ENCODE measurements at places on chromosomes 12 and 14.

GRCh38 chr12:111807232-111807631, 34.8 kb upstream of the MAPKAPK5 start:
- DNase-seq = no peak

DNA sequence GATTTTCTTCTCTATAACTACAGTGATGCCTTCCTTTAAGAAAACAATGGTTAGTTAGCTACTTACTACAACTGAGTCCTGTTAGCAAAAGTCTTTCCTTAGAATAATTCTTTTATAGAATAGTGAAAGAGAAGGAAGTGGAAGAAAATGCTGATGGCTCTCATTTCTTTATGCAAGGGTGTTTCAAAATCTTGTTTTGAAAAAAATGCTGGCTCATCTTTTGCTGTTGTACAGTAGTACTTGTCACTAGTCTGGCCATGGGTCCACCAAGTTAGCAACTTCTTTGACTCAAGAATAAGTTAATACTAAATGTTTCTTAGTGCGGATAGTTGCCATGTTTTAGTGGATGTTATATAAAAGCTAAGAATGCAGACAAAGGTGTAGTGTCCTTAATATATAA, 225.4 kb downstream of the PTPRO start:
- DNase-seq = no peak

DNA sequence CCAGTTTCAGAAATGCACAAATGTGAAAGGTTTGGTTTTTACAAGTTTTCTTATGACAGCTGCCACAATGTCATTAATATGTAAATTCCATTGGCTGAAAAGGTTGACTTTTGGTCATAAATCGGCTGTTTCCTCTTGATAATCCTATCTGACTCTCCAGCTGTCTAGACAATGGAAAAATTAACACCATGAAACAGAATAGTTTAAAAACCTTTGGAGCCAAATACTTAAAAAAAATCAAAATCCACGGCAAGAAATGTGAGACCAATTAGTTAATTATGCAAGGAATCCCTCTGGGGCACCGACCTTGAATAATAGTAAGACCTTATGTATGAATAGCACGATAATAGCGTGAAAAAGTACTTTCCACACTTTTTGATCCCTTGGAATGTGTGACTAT, 138.0 kb downstream of the ZNF664 start:
- no peak for DNase-seq

DNA sequence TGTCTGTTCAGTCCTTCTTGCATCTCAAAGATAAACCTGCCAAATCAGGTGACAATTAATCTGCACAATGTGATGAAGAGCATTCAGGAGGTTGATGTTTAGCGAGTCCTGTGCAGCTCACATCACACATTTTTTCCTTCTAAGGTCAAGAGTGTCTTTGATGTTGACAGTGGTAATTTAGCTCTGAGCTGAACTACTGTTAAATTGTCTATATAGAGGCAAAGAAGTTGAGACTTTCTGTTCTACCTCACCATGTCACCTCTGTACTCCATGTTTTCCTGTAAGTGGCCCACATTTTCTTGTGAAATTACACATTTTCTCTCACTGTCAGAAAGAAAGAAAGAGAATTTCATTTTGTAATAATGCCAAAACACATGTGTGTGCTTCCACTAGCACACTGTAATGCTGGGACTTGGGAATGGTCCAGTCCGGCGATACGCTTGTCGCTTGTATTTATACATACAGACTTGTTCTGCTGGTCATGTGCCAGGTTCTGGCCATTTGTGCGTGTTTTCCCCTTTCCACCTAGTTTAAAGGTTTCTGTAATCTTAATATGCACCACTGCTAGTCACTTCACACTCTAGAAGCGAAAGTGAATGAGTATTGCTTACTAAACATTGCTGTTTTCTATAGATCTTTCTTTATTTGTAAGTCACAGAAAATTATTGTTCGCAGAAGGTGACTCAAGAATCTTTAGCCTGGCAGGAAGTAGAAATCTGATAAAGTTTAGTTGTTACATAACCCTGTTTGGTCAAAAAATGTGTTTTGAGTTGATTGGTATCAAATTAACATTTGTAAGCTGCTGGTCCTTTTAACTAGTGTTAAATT, 328.9 kb downstream of the TMTC2 start:
- DNase-seq = no peak

- no peak for DNase-seq
Observed at GRCh38 chr14:87995500-87996290, 2.7 kb upstream of the GALC start.

DNA sequence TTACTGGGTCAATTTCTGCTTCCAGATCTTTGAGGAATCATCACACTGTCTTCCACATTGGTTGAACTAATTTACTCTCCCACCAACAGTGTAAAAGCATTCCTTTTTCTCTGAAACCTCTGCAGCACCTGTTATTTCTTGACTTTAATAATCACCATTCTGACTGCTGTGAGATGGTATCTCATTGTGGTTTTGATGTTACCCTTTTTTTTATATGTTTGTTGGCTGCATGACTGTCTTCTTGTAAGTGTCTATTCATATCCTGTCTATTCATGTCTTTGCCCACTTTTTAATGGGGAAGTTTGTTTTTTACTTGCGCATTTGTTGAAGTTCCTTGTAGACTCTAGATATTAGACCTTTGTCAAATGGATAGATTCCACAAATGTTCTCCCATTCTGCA, 324.9 kb downstream of the NAV3 start:
- DNase-seq = no peak

- no peak for DNase-seq
Observed at GRCh38 chr12:17204289-17205054, 598.5 kb upstream of the LMO3 start.

GRCh38 chr12:24797901-24798300, 151.0 kb downstream of the BCAT1 start:
- DNase-seq = no peak

GRCh38 chr12:93889516-93890212, 212.5 kb downstream of the CRADD start:
- no peak for DNase-seq

DNA sequence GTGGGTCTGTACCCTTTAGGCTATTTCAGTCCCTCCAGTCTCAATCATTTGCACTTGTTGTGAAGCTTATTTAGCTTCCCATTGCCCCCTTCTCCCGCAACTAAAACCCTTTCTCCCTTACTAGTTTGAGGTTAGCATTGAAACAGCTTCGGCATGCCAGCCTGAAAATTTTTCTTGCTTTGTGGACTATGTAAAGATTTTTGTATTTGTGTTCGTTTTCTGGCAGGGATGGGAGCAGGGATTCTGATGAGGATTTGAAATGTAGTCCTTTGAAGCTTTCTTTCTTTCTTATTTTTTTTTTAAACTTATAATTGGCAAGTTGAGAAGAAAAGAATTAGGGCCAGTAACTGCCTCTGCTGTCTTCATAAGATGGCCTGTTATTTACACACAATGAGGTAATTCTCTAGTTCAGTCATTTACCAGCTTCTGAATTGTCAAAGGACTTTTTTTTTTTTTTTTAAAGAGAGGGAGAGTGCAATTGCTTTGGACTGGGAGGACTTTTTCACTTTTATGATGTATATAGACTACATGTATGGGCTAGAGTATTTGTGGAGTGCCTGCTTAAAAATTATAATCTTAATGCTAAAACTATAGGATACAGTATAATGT, 29.0 kb downstream of the PALS1 start:
- DNase-seq = no peak

- DNase-seq = no peak
Observed at GRCh38 chr12:120216742-120217605, 16.1 kb upstream of the RPLP0 start.

- no peak for DNase-seq
Observed at GRCh38 chr14:103398427-103399195, 13.4 kb downstream of the MARK3 start.

GRCh38 chr12:51846911-51847642, 1.4 kb downstream of the FIGNL2 start:
- DNase-seq = peak; percentile 15

DNA sequence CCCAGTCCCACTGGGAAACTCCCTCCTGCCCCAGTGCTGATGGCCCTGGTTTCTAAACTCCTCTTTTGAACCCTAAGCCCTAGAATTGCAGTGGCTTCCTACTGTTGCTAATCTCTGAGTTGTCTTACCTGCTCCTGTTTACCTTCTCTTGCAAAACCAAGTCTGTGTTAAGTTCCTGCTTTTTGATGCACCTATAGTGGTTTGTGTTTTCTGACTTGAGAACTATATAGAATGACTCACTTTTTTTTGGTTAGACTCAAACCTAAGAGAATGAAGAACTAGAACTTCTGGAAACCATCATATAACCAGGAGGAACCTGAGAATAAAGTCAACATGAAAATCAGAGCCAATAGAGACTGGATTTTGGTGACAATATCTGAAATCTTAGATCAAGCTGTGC, 5.5 kb upstream of the GAS2L3 start:
- DNase-seq = no peak

GRCh38 chr12:42639556-42639955, 50.0 kb upstream of the PRICKLE1 start:
- no peak for DNase-seq

- DNase-seq = no peak
Observed at GRCh38 chr12:2295941-2296461, 243.2 kb downstream of the CACNA1C start.

DNA sequence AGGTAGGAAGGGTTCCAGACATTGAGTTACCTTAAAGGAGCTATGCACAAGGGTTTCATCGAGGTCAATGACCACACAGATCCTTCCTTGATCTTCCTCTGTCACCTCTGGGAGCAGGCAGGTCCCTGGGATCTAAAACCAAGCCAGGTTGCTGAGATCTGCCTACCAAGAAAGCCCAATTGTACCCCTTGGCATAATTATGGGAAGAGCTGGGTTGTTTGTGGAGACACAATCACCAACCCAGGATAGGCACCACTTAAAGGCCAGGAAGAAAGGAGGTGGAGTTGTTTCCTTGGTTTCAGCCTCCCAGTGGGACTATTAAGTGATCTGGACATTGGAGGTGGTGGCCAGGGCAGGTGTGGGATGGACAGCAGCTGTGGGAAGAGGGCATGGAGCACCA, 8.4 kb upstream of the AVIL start:
- DNase-seq = no peak

DNA sequence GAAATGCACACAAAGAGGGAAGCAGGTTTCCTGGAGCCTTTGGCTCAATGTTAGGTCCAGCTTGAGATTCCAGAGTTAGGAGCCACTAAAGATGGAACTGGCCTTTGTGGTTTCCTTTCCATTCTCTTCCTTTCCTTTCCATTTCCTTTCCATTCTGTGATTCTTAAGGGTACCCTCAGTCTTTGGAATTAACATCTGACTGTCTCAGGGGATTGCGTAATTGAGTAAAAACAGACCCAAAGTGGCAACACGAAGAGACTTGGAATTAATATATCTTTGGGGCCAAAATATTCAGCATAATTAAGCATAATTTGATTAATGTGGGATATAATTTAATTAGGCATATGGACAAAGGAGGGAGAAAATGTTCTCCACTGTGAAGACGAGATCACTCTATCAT, 205.6 kb downstream of the CRADD start:
- no peak for DNase-seq

GRCh38 chr12:52539083-52539820, 13.7 kb downstream of the KRT71 start:
- no peak for DNase-seq

- DNase-seq = no peak
Observed at GRCh38 chr14:85528897-85529631, 880 bp upstream of the FLRT2 start.

GRCh38 chr12:107783406-107784376, 9.2 kb downstream of the ASCL4 start:
- DNase-seq = no peak

- no peak for DNase-seq
Observed at GRCh38 chr12:105935981-105936380, 202.8 kb downstream of the NUAK1 start.

DNA sequence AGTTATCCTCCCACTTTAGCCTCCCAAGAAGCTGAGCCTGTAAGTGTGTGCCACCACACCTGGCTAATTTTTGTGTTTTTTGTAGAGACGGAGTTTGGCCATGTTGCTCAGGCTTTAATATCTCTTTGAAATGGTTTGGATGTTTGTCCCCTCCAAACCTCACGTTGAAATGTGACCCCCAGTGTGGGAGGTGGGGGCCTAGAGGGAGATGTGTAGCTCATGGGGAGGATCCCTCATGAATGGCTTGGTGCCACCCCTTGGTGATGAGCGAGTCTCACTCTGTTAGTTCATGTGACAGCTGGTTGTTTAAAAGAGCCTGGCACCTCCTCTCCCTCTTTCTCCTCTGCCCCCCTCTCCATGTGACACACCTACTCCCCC, 23.6 kb upstream of the TTC7B start:
- DNase-seq = no peak

DNA sequence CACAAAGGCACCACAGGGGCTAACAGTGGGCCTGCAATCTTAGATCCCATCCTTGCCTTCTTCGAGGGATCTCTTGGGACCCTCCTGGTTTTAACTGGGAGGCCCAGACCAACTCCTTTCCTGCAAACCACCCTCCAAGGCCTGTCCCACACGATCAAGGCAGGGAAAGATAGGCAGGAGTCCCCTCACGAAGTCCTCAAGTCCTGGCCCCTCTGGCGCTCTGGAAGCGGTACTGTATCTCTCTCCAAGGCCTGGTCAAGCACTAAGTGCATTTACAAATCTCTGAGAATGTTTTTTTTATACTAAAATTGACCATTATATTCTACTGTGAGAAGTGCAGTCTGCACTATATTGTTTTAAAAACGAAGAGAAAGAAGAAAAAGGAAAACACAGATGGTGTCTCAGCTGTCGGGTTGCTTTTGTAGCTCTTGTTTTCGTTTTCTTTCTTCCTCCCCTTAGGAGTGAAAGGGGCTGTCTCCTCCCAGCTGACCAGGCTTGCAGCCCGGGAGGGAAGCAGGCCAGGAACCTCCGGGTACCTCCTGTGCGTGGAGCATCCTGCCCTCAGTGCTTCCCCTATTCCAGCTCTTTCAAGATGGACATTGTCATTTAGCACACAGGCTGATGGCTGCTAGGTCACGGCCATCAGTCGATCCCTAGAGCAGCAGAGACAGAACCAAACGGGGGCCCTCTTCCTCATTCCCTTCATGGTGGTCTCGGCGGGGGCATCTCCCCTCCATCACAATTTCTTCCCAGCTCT, 56.7 kb downstream of the FAM222A start:
- no peak for DNase-seq

DNA sequence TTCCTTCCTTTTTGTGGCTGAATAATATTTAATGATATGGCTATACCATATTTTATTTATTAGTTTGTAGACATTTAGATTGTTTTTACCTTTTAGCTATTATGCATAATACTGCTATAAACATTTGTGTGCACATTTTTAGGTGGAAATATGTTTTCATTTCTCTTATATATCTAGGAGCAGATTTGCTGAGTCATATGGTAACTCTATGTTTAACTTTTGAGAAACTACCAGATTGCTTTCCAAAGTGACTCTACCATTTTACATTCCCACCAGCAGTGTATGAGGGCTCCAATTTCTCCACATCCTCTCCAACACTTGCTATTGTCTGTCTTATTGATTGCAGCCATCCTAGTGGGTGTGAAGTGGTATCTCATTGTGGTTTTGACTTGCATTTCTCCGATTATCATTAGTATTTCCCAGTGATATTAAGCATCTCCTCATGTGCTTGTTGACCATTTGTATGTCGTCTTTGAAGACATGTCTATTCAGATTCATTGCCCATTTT, 160.2 kb downstream of the KICS2 start:
- no peak for DNase-seq

Measured in stimulated activated CD8-positive, alpha-beta memory T cell treated with anti-CD3 and anti-CD28 coated beads, Interleukin-15, amount 100 ng/mL, for 4 hours (primary cell).